ENCODE measurements at places on chromosomes 2 and 18.

GRCh38 chr18:23194997-23195957, 60.0 kb downstream of the CABLES1 start:
- no peak for DNase-seq

- peak; percentile 34 for DNase-seq
Observed at GRCh38 chr2:100606726-100607343, 44.0 kb downstream of the PDCL3 start.

GRCh38 chr2:102081606-102082005, 60.9 kb upstream of the IL1R1 start:
- no peak for DNase-seq

GRCh38 chr2:206158563-206159345, 490 bp downstream of the NDUFS1 start:
- DNase-seq, result peak; percentile 5

DNA sequence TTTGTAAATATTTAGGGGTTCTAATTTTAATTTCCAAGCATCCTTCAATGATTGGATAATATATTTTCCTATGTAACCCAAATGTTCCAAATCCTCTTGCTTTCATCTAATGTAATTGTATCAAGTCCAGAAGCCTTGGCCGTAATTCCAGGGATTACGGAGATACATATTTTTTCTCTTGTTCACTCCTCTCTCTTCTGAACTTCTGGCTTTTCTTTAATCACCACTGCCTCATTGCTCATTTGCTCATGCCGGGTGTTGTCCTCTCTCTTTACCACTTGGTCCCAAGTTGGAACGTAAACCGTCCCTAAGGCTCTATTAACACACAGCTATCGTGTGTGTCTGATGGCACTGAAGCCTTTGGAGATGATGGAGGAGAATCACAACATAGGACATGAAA, 188.7 kb upstream of the COL3A1 start:
- no peak for DNase-seq

GRCh38 chr2:142270990-142271389, 140.2 kb upstream of the LRP1B start:
- DNase-seq, result no peak

DNA sequence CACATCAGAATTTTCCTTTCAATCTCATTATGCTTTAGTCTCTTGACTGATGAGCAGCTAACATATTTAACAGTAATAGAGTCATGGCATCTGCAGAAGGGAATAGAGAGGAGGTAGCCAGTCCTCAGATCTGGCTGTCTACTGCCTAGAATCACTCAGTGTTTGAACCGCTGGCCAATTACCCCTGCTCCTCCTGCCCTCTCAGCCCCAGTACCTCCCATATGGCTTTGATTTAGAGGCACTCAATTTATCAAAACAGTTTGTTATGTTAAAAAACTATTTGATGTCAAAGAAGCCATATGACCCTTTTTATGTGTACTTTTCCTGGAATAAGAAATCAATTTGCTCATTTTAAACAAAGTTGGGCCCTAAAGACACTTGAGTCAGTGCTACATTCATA, 355.2 kb downstream of the CMPK2 start:
- DNase-seq, result peak; percentile 2

DNA sequence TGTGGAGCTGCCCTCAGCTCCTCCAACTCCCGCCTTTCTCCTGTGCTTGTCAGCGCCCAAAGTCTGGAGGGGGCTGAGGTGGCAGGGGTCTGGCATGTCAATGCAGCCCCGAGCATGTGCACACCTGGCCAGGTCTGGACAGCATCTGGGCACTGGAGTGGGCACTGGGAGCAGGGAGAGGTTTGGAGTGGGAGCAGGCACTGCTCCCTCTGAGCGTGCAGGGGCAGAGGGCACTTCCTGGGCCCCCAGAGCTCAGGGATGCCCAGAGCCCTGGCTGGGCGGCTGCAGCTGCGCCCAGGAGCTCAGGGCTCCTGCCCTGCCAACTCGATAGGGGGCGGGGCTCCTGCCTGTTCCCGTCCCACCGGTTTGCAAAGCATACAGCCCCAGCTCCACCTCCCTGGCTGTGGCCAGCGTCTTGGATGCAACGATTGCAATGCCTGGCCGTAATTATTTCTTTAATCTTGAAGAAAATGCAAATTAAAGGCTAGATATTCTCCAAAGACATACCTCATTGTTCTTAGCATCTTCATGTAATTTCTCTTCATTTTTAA, 57.4 kb upstream of the LDAH start:
- no peak for DNase-seq

DNA sequence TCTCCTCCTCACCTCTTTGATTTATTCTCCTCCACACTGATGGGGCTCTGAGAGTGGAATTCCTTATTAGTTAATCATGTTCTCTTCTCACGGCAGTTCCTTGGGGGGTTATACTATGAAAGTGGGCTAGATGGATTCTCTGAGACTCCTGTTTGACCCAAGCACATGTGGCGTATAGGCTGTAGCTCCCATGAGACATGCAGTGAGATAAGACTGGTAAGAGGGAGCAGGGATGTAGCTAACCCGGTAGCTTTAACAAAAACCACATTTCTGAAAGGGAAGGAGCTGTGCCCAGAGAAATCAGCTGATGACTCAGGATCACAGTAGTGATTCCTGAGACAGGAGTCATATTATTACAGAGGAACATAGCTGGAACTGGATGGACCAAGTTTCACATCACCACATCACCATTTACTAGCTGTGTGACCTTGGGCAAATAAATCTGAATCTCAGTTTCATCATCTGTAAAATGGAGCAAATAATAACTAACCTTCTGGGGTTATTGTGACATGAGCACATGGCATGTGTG, 82.9 kb downstream of the CRIM1 start:
- peak; percentile 100 for DNase-seq

GRCh38 chr2:215746887-215747615, 266.3 kb downstream of the MREG start:
- no peak for DNase-seq

- DNase-seq, result peak; percentile 57
Observed at GRCh38 chr18:76528477-76529432, 33.7 kb upstream of the ZNF516 start.

DNA sequence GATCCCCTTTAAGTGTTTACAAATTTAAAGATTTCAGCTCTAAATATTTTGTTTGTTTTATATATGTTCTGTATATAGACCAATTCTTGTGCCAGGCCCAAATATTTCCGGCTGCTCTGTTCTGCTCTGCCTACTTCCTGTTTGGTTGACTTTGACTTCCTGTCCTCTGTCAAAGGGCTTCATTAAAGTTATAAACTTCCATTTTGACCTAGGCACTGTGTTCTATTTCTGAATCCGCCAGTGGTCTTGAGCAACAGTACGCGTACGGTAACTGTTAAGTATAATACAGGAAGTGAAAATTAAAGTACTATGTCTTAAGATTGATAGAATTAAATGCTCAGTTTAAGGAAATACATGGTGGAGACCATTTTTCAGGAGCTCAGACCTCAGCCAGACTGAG, 13.5 kb upstream of the REL start:
- DNase-seq, result no peak

DNA sequence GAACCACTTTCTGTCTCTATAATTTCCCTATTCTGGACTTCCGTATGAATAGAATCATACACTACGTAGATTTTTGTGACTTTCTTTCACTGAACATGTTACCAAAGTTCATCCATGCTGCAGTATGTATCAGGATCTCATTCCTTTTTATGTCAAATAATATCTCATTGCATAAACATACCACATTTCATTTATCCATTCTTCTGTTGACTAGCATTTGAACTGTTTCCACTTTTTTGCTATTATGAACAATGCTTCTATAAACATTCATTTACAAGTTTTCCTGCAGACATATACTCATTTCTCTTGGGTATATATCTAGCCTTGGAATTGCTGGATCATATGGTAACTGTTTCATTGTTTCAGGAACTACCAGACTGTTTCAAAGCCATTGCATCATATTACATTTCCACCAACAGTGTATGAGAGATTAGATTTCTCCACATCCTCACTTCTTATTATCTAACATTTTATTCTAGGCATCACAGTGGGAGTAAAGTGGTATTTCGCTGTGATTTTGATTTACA, 186.2 kb downstream of the DYM start:
- DNase-seq, result peak; percentile 74

GRCh38 chr2:170680172-170680941, 34.8 kb upstream of the SP5 start:
- DNase-seq, result no peak

DNA sequence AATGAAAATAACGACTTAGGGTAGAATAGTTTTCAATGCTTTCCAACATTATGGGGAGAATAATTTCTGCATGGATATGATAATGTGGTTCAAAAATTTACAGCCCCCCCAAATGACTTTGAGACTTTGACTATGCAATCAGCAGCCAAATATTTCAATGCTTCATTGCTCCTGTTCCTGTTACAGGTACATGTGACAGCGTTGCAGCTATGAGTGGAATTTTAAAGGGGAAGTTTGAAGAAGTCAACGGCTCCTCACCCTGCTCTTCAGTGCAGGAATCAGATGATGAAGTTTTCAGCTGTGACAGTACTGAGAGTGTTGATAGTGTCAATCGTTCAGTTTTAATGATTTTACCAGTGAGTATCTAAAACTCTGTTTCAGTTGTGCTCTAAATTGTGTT, 25.1 kb downstream of the CSRNP3 start:
- no peak for DNase-seq

- no peak for DNase-seq
Observed at GRCh38 chr2:151569167-151569566, 159.5 kb downstream of the RIF1 start.

DNA sequence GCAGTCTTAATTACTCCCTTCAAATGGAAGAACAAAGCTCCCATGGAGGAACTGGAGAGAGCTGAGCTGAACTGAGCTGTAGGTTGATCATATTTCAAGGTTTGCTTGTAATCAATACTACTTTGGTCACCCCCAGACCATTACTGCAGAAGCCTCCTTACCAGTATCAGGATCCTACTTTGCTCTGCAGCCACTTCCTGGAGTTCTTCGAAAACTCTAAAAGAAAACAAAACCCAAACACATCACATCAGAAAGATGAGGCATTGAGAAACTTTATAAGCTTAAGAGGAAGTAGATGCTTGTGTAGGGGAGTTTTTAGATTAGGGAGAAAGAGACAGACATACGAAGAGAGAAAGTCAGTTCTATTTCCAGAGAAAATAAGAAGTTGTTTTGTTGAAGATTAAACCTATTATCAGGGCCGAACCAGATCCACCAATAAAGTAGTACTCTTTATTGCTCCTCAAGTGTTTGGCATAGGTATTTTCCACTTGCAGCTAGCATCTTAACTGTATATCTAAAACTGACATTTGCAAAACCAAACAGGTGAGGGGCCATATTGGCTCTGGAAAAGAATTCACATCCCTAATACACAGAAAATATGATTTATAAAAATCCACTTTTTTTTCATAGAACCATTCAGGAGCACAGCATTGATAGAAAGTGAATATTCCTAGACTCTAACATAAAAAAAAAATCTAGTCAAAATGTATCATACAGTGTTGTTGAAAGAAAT, 166.9 kb upstream of the KLF7 start:
- no peak for DNase-seq

DNA sequence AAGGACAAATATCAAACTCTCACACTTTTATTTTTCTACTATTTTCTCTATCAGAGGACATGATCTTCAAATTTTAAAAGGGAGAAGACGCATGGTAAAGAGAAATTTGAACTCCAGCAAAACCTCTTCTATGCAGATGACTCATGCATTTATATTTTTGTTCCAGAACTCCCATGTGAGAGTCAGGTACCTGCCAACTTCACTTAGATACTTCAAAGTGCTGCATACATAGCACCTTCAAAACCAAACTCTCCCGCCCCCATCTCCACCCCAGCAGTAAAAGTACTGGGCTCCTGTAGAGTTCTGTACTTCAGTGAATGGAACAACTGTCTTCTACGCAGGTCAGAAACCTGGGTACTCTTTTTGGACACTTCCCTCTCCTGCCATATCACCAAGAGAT, 398.3 kb downstream of the TGIF1 start:
- DNase-seq, result no peak

- no peak for DNase-seq
Observed at GRCh38 chr18:62914871-62915392, 199.6 kb downstream of the PHLPP1 start.

GRCh38 chr2:24511894-24512293, 20.8 kb downstream of the NCOA1 start:
- DNase-seq, result no peak

GRCh38 chr2:200461846-200462710, 47.8 kb downstream of the KCTD18 start:
- no peak for DNase-seq

GRCh38 chr2:159091381-159091780, 122.9 kb downstream of the TANC1 start:
- DNase-seq, result peak; percentile 82

- DNase-seq, result no peak
Observed at GRCh38 chr2:6973895-6974545, 56.8 kb downstream of the RNF144A start.

- no peak for DNase-seq
Observed at GRCh38 chr18:49376046-49376445, 84.4 kb downstream of the DYM start.

- no peak for DNase-seq
Observed at GRCh38 chr2:68351997-68352396, 13.1 kb upstream of the PLEK start.

DNA sequence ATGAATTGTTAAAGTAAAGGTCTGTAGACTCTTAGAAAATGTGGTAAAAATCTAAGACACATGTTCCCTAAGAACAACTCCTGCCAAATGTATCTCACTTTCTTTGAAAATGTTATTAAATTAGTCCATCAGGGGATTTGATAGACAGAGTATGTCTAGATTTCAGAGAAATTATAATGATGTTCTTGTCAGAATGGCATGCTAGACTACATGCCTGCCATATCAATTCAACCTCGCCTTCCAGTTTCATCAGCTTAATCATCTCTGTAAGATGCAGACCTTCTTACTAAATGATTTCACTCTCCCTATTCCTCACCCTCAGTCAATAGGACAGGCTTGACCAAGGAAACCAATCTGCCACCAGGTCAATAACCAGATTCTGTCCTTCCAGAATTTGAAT, 368.4 kb downstream of the TXNL1 start:
- peak; percentile 15 for DNase-seq

GRCh38 chr2:19282305-19282704, 76.1 kb downstream of the OSR1 start:
- DNase-seq, result no peak

GRCh38 chr2:215540658-215541057, 104.8 kb upstream of the FN1 start:
- peak; percentile 95 for DNase-seq

Data from fibroblast of skin of right quadriceps (primary cell).